ENCODE measurements at places on chromosomes 7 and 10. TPM values are rescaled to one million over a fixed set of nuclear protein-coding genes. Genes with fewer than 3 reads are reported as not detected.

The PURB gene
- total RNA-seq: 17.4 TPM

The SMURF1 gene
- total RNA-seq: 36.2 TPM

The LRRN3 gene
- total RNA-seq: not detected

The POMZP3 gene
- 4.4 TPM for total RNA-seq

The UNCX gene
- not detected for total RNA-seq

The MYPN gene
- total RNA-seq: not detected

The LRRC61 gene
- 15.2 TPM for total RNA-seq

The MRPS24 gene
- 86.0 TPM for total RNA-seq

The VWDE gene
- total RNA-seq: 0.87 TPM

The FGFR2 gene
- total RNA-seq: 58.0 TPM

The GNGT1 gene
- total RNA-seq: not detected

The AKR1C4 gene
- not detected for total RNA-seq

The FAM204A gene
- total RNA-seq: 32.7 TPM

The GDF2 gene
- total RNA-seq: not detected

The NOS3 gene
- total RNA-seq: 1.4 TPM

The TBX20 gene
- not detected for total RNA-seq

The CNNM2 gene
- total RNA-seq: 2.2 TPM

The TRPV5 gene
- total RNA-seq: not detected

The AFAP1L2 gene
- 9.8 TPM for total RNA-seq

The SUN3 gene
- total RNA-seq: not detected

The LRRC18 gene
- total RNA-seq: not detected

The PNLIPRP1 gene
- not detected for total RNA-seq

The HOXA3 gene
- total RNA-seq: 8.6 TPM

The ZDHHC6 gene
- 31.1 TPM for total RNA-seq

The CD36 gene
- total RNA-seq: 17.9 TPM

The CDK14 gene
- total RNA-seq: 0.53 TPM

The ITPRID1 gene
- total RNA-seq: 1.00 TPM

The ZCCHC24 gene
- total RNA-seq: 8.6 TPM

The NPTX2 gene
- total RNA-seq: 1.6 TPM

The ADIRF gene
- total RNA-seq: 23.8 TPM

The TMEM176B gene
- 3.5 TPM for total RNA-seq

The FAM171A1 gene
- total RNA-seq: 3.8 TPM

The OR2A42 gene
- total RNA-seq: under 0.01 TPM

The NKX2-3 gene
- total RNA-seq: 0.40 TPM

The EBF3 gene
- 0.48 TPM for total RNA-seq

The ASIC3 gene
- total RNA-seq: not detected

The LLCFC1 gene
- not detected for total RNA-seq

The TET1 gene
- total RNA-seq: 0.15 TPM

The H2BK1 gene
- total RNA-seq: not detected

The WIPF3 gene
- total RNA-seq: 1.1 TPM

The CHAT gene
- total RNA-seq: not detected

The SLC29A4 gene
- not detected for total RNA-seq

The JAKMIP3 gene
- total RNA-seq: not detected

The LHFPL3 gene
- total RNA-seq: not detected

The GFRA1 gene
- 6.7 TPM for total RNA-seq

The SYT15B gene
- total RNA-seq: 4.9 TPM

The AKR1C1 gene
- 232 TPM for total RNA-seq

The SPDYE2B gene
- not detected for total RNA-seq

The ASB15 gene
- not detected for total RNA-seq

The RBP4 gene
- total RNA-seq: not detected

The TRIL gene
- 1.7 TPM for total RNA-seq

The NPY gene
- not detected for total RNA-seq

The COL17A1 gene
- total RNA-seq: 202 TPM

The HSPA12A gene
- total RNA-seq: 1.9 TPM
